ENCODE measurements at places on chromosomes 4 and X.

GRCh38 chr4:119284876-119285780, 36.8 kb downstream of the FABP2 start:
- DNase-seq = no peak

- DNase-seq = no peak
Measured at GRCh38 chrX:116135277-116135676, 35.3 kb upstream of the AGTR2 start.

- DNase-seq = no peak
Measured at GRCh38 chrX:39869846-39870601, 227.7 kb downstream of the BCOR start.

GRCh38 chrX:40172401-40173142, 74.8 kb upstream of the BCOR start:
- DNase-seq = peak; percentile 35

DNA sequence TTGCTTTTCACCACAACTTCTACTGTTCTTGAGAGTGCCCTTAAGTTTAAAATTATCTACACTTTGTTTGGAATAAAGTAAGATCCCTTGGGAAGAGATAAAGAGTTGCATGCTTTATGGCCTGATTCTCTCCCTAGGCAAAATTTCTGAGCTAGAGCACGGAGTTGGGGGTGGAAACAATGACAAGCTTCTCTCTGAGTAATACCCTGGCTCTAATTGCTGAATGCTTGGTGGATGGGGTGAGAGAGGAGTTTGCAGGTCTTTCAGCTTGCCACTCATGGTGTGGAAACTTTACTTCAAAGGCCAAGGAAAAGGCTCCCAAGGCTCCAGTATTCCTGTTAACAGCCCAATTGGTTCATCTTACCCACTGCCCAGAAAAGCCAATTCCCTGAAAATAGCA, 26.1 kb upstream of the PRDM8 start:
- no peak for DNase-seq

DNA sequence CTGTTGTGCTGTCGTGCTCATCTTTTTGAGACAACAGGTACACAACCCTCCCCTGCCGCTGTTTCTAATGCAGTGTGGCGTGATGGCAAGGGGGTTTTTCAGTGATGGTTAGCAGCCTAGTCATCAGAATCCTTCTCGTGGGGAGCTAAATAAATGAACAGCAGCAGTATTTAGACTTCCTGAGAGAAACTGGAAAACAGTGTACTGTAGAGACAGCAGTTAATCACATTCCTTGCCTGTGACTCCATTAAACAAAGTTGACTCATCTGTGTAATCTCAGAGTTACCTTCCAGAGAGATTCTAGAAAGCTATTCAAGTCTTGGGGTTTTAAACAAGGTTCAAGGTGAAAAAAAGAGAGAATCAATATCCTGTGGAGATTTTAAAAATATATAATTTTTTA, 1753.2 kb upstream of the PCDH7 start:
- no peak for DNase-seq

- DNase-seq = no peak
Measured at GRCh38 chr4:144362366-144362765, 221.8 kb upstream of the GYPA start.

- no peak for DNase-seq
Measured at GRCh38 chrX:43910012-43910411, 27.8 kb upstream of the MAOB start.

DNA sequence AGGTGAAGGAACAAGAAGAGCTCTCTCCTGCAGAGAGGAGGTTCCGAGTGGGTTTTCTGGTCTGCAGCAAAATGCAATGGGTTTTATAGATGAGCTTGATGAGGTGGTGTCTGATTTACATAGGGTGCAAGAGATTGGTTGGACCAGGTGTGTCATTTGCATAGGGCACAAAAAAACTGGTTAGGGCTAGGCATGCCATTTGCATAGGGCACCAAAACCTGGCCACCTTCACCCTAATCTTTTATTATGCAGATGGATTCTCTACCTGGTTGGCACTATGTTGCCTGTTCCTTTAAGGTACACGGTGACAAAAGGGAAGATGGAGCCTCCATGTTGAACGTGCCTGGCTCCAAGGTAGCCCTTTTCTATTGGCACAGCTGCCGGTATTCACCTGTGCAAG, 94.5 kb upstream of the PRKX start:
- no peak for DNase-seq

- no peak for DNase-seq
Measured at GRCh38 chrX:153336121-153336894, 2.4 kb downstream of the ZNF275 start.

- DNase-seq = no peak
Measured at GRCh38 chrX:19958552-19959486, 32.0 kb downstream of the BCLAF3 start.

DNA sequence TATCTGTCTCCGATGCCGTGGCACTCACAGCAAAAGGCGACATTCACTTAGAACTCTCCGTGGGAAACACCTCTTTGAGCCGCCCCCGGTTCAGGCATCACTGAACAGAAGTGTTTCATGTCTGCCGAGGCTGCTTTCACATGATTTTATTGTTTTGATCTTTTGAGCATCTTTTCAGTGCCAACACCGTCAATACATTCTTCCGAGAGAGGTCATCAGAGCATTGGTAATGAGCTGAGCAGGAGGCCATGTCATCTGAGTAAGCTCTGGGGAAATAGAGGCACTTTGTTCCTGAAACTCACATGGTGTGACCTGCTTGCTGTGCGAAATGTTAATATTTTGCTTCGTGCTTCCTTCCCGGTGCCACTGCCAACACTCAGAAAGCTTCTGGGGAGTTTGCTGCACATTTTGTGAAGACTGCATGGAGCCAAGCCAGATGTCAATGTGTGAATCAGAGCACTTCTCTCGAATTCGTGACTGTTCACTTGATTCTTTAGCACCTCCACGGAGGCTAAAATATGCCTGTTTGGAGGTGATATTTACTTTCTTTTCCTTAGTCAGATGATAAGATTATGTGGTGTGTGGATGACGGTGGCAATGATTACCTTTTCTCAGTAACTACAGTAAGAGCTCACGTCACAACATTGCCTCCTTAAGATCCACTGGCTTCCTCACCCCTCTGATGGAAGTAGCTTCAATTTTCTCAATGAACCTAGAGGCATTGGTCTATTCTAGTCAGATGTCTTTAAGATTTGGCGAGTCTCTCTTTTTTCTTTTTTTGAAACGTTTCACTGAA, 222.3 kb upstream of the HS3ST1 start:
- peak; percentile 0 for DNase-seq

GRCh38 chrX:103585411-103586313, at the start of gene TCEAL4:
TCEAL4 (plus strand) TSS chrX:103585515; CDS start chrX:103586676, 1,161 bp downstream.
- peak; percentile 70 for DNase-seq

- DNase-seq = peak; percentile 12
Measured at GRCh38 chr4:81527115-81527514, 55.4 kb upstream of the RASGEF1B start.

- DNase-seq = no peak
Measured at GRCh38 chr4:87283151-87283550, 39.5 kb downstream of the HSD17B13 start.

DNA sequence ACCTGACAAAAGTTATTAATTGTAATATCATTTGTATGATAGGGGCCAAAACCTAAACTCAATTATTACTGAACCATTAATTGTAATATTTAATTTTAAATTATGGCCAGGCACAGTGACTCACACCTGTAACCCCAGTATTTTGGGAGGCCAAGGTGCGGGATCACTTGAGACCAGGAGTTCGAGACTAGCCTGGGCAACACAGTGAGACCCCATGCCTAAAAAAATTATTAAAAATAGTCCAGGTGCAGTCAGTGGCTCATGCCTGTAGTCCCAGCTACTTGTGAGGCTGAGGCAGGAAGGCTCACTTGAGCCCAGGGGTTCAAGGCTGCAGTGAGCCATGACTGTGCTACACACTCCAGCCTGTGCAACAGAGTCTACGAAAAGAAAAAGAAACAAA, 18.0 kb downstream of the PPAT start:
- no peak for DNase-seq

GRCh38 chr4:92381616-92382015, 77.8 kb downstream of the GRID2 start:
- DNase-seq = no peak

GRCh38 chr4:73730867-73731266, 9.5 kb upstream of the CXCL8 start:
- DNase-seq = no peak

DNA sequence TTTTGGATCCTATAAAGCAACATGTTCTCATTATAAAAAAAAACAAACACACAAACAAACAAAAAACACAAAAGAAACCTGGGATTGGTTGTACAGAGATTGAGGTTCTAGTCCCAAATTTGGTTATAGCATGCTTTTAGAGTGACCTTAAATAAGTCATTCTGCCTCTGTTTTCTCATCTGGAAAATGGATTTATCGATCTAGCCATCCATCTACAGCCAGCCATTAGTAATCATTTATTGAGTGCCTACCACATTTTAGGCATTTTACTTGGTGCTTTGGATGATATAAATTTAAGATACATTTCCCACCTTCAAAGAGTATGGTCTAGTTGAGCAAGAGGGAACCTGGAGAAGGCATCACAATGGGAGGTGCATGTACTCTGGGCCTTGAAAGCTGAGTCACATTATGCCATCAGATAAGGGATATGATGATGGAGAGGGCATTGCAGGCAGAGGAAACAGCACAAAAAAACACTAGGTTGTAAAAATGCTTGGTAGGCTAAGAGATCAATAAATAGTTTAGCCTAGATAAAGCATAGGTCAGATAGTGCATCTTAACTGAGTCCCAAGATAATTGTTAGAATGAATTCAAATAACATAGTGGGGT, 91.4 kb downstream of the HEPH start:
- no peak for DNase-seq

DNA sequence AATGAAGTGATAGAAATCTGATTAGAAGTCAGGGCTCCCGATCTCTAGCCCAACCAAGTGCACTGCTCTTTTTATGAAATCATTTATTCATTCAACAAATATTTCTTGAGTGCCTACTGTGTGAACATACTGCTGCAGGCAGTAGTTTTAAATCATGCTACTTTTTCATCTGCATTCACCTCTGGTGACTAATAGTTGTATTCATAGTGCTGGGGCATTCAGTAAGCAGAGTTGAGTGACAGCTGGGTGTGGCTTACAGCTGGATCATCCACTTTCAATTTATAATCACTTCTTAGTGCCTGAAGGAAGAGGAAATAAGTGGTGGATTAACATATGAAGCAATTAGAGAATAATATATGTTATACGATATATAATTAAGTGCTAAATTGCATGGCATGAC, 94.1 kb upstream of the HPRT1 start:
- no peak for DNase-seq

DNA sequence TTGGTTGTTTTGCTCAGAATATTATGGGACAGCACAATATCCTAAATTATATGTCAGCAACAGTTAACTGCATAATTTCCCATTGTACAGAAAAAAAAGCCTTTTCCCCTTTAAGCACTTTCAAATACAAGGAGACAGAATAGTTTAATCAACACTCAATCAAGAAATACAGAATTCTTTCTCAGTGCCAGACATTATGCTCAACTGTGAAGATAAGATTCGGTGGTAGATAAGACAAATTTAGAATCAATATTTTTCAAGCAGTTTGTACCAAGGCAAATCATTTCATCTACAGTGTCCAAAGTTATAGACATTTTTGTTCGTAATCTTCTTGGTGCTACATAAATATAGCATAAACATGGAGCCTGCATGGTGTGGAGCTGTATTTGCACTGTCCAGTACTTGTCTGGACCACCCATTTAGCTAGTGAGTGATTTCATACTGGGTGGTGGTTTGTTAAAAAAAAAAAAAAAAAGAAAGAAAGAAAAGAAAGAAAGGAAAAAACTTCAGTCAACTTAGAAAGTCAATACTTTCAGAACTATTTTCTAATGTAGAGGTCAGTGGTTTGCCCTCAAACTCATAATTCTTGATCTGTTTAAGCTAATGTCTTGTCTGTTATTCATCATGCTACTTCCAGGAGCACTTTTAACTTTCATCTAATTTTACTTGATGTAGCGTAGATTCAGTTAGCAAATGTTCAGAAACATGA, 522.9 kb downstream of the FAT4 start:
- DNase-seq = no peak

DNA sequence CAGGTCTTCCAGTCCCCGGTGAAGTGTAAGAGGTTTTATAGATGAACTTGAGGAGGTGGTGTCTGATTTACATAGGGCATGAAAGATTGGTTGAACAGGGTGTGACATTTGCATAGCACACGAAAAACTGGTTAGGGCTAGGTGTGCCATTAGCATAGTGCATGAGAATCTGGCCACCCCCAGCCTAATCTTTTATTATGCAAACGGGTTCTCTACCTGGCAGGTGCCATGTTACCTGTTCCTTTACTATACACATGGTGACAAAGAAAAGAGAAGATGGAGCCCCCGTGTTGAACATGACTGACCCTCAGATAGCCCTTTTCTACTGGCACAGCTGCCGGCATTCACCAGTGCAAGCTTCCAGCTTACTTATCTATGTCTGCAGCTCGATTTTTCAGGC, 71.0 kb downstream of the UCHL1 start:
- no peak for DNase-seq

DNA sequence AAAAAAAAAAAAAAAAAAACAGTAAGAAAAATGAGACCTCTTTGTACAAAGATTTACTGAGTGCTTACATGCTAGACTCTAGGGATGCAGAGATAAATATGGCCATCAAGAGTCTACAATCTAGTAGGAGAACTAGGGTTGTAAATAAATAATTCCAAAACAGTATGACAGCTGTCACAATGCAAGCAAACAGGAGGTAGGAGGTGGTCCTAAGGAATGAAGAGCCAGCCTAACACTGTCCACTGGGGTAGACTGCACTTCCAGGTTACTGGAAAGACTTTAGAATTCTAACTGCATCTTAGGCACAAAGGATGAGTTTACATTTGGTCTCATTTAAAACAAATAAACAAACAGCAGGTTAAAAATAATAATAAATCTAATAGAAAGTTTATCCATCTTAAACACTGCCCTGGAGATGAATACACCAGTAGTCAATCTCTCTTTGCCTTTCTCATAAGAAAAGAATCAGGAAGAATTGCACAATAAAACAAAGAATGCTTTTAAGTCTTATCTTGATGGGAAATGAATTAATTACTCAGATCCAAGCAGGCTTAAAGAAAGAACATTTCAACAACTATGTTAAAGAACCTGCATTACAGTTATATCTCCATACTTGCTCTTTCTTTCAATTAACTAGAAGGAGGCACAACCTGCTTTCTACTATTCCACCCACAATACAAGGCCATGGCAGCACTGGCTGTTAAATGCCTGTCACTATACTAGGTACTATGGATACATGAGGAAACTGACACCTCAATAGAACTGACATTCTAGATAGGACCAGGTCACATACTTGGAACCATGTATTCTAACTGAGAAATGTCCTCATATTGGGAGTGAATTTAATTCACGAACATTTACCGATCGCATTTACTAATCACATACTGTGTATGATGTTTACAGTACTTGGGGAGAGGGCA, 12.7 kb downstream of the ADGRA3 start:
- DNase-seq = no peak

- DNase-seq = peak; percentile 27
Measured at GRCh38 chr4:8583655-8584025, 3.4 kb downstream of the GPR78 start.

- no peak for DNase-seq
Measured at GRCh38 chrX:12241026-12241425, 102.8 kb downstream of the FRMPD4 start.

GRCh38 chr4:95761426-95761825, 78.5 kb upstream of the PDHA2 start:
- no peak for DNase-seq
